ENCODE measurements at places on chromosomes 5 and 9.

GRCh38 chr9:91001146-91001611, 199.6 kb downstream of the SYK start:
- no peak for DNase-seq

DNA sequence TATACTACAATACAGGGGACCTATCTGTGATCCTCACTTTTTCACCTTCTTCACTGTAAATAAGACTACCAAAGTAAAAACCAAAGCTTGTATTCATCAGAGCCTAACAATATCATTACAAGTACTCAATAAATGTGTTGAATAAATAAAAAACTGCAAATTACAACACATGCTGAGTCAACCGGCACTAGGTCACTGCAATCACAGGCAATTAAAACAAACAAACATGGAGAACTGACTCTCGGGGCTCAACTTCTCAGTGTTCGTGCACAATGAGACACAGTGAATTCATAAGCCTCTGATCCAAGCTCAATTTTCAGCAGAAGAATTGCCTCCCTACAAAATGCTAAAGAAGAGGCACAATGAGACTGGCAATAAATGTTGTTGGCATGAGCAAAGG, 69.2 kb downstream of the CDK5RAP2 start:
- DNase-seq, result peak; percentile 10

- DNase-seq, result no peak
Observed at GRCh38 chr5:170886210-170886894, 24.5 kb downstream of the RANBP17 start.

GRCh38 chr9:134301387-134302129, 24.7 kb upstream of the RXRA start:
- no peak for DNase-seq

DNA sequence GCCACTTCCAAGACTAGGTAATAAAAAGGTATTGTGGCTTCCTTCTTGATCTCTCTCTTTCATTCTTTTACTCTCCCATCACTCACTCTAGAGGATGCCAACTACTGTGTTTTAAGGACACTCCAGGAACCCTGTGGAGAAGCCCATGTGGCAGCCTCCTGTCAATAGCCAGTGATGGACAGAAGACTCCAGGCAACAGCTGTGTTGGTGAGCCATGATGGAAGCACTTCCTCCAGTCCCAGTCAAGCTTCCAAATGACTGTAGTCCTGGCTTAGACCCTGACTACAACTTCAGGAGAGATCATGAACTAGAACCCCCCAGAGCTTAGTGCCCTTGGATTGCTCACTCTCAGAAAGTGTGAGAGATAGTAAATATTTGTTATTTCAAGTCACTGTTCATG, 123.9 kb downstream of the PPP2R2B start:
- DNase-seq, result no peak

DNA sequence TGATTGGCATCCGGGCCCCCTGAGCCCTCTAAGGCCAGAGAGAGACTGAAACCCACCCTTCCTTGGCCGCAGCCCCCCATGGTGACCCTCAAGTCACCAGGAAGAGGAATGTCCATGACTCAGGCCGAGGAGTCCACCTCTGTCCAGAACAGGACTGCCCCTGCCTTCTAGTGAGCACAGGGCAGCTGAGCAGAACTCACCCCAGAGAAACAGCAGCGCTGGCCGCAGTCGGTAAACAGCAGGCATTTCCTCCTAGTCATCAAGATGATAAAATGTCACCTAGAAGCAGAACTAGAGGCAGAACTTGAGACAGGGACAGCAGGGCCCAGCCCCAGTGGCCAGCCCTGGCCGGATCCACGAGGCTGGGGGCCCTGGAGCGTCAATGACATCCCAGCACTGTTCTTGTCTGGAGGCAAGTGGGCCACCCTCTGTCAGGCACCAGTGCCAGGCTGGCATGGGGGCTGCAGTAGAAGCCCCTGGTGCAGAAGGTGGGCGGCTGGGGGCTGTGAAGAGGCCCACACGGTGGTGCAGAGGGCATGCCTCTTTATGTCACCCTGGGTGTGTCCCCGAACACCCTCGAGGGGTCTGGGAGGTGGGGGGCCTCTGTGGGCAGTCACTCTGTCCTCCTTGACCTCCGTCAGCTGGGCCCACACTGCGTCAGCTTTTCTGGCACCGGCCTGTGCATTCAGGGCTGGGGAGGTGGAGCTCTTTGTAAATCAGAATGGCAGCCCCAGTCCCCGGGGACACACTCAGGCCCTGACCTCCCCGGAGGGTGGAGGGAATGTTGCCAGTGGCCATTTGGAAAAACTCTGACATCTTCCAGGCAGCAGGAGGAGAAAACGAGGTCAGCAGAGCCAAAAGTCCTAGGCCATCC, 83.0 kb downstream of the NTNG2 start:
- peak; percentile 27 for DNase-seq

GRCh38 chr5:151107738-151108520, 27.1 kb upstream of the TNIP1 start:
- DNase-seq, result no peak

DNA sequence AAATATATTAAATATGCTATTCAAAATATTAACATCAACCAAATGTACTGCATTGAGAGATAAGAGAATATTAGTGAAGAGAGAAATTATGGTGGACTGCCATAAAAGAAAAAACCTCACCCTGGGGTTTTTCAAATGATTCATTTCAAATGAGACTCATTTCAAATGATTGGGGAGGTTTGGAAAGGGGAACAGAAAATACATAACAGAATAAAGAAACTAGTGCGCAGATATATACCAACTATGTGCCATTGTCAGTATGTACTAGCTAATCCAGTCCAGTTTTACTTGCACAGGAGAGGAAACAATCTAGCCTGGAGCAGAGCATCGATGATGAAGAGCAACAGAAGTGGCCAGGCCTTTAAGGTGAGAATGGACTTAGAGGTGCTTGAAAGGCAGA, 651.6 kb upstream of the RORB start:
- DNase-seq, result no peak

GRCh38 chr5:16013334-16014065, 166.1 kb downstream of the MARCHF11 start:
- DNase-seq, result no peak

GRCh38 chr5:143525176-143525575, 121.7 kb upstream of the NR3C1 start:
- DNase-seq, result no peak

- no peak for DNase-seq
Observed at GRCh38 chr5:174900240-174900865, 176.0 kb downstream of the MSX2 start.

DNA sequence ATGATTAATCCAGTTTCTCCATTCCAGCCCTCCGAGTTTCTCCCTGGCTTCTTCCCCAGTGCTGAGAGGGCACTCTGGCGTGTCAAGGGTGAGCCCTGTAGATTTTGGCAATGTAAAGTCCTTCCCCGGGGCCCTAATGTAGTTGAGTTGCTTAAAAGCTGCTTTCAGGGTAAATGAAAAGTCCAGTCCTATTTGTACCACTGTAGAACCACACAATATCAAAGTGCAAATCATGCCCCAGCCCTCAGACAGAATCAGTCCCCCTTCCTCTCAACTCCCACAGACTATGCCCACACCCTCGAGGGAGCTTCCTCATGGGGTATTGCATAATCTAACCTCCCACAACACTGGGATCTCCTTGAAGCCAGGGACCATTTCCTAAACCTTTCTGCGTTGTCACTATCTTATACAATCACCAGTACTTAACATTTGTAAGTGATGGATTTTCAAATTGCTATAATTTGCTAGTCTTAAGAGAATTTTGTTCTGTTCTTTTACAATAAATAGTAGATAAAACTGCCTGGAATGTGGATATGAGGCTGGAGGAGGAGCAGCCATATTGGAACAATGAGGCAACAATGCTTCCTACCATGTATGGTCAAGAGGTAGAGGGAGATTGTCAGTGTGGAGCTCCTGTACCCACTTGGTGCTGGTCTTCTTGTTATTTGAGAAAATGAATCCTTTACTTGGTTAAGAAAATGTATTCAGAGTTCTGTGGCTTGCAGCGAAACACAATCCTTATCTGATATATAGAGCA, 34.4 kb downstream of the ZNF366 start:
- no peak for DNase-seq

GRCh38 chr5:60463179-60463868, 236.6 kb downstream of the DEPDC1B start:
- DNase-seq, result peak; percentile 96

DNA sequence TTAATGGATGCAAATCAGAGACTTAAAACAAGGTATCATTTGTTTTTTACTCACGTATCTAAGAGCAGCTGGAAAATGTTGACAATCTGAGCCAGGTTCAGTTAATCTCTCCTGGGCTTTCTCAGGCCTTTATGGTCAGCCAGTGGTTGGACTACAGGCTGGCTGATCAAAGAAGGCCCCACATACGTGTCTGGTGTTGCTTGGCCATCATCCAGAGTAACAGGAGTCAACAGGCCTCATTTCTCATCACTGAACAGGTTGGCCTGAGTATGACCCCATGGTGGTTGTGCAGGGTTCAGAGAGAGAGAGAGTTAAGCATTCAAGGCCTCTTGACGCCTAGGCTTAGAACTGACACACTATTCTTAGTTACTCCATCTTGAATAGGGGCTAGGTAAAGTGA, 97.0 kb upstream of the VLDLR start:
- no peak for DNase-seq

DNA sequence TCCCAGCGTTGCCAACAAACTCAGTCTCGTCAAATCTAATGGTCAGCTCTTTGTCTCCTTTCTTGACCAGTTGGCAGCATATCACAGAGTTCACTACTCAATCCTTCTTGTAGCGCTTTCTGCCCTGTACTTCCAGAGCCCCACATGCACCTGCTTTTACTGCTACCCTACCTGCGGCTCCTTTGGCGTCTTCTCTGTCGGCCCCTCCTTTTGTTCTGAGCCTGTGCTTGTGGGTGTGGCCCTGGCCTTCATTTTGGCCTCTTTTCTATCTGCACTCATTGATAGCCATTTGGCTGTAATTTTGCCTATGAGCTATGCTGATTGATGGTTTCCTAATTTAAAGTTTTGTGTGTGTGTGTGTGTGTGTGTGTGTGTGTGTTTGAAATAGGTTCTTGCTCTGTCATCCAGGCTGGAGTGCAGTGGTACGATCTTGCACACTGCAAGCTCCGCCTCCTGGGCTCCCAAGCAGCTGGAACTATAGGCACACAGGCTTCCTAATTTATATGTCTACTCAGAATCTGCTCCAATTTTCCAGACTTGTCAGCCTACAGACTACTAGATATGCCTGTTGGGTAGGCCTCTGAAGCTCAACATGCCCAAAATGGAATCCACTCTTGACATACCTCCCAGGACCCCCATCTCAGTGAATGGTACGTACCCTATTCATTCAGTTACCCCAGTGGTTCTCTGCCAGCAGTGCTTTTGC, 32.3 kb downstream of the ARPC5L start:
- DNase-seq, result no peak

DNA sequence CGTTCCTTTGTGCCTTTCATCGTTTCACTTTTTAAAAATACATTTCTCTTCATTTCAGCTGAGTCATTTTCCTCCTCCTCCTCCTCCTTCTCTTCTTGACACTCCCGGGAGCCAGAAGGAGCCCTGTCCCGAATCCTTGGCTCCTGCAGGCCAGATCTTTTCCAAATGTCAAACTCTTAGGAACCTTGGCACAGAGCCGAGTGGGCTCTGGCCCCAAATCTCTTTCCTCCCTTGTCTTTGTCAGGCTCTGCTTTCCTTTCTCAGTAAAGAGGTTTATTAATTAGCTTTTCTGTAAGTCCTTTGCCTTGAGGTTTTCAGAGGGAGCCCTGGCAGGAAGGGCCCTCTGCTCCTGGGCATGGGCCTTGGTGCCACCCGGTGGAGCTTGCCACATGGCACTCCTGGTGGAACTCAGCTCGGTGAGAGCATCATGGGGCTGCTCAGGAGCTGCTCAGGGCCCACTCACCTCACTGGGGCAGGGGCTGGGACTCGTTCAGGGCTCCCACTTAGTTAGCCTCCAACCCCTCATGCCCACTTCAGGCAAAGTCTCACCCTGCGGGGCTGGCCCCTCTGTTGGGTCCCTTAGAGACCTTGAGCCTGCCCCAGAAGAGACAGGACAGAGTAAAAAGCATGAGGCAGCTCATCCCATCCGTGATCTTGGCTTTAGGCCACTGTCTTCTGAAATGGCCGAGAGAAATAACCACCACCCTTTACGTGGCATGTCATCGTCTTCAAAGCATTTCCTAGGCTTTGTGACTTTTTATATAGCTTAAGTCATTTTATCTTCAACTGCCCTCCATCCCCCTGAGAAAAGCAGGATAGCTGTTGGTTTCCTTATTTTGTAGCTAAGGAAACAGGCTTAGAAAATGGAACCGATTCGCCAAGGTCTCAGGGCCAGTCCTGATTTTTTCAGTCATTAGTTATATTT, 17.1 kb downstream of the STC2 start:
- DNase-seq, result no peak

DNA sequence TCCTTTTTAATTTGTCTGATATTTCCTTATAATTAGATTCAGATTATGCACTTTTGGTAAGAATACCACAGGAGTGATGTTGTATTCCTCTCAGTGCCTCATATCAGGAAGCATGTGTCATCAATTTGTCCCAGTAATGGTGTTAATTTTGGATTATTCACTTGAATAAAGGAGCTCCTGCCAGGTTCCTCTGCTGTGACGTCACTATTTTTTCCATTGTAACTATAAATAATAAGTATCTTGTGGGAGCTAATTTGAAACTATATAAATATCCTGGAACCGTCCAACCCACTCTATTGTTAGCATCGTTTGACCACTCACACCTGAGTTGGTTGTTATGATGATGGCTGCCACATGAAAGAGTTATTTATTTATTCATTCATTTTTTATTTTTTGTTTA, 107.9 kb downstream of the INVS start:
- no peak for DNase-seq

- DNase-seq, result no peak
Observed at GRCh38 chr5:66830636-66831035, 234.4 kb downstream of the MAST4 start.

GRCh38 chr5:175821790-175822211, 49.6 kb upstream of the CPLX2 start:
- DNase-seq, result no peak

GRCh38 chr5:145697251-145697990, 137.7 kb downstream of the PRELID2 start:
- peak; percentile 46 for DNase-seq

DNA sequence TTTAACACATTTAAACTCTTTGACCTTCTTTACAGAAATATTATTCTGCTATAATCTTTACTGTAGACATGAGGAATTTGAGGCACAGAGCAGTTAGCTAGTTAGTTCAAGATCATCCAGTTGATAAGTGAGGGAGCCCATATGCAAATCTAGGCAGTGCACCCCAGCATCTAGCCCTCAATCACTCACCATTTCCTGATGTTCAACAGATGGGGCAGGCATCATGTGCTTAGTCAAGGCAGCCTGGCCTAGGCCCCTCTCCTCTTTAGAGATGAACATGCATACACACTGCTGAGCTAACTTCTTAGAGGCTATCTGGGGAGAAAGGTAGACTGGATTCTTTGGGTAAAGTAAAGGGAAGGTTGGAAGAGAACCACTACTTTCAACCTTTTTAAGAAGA, 206.8 kb upstream of the SLC24A2 start:
- no peak for DNase-seq

- DNase-seq, result no peak
Observed at GRCh38 chr9:6959270-6960000, 201.7 kb downstream of the KDM4C start.

GRCh38 chr5:172800088-172800551, 29.1 kb upstream of the DUSP1 start:
- peak; percentile 99 for DNase-seq

Data from mesenchymal stem cell (in vitro differentiated cells and primary cell).